Activated CD4-positive, alpha-beta T cell treated with anti-CD3 and anti-CD28 coated beads, Interleukin-2, amount 10 ng/mL, durations not matched to agents 24 days and 14 days (primary cell): ENCODE measurements at places on chromosomes 12 and 14. TPM values are rescaled to one million over a fixed set of nuclear protein-coding genes. Genes with fewer than 3 reads are reported as not detected.

COPS7A gene
- total RNA-seq = 39.5 and 44.8 TPM in 2 replicates

- DNase-seq = peak; percentile 64
These were observed 23.0 kb downstream of the PDE6H start for GRCh38 chr12:14995583-14996425.

DNA sequence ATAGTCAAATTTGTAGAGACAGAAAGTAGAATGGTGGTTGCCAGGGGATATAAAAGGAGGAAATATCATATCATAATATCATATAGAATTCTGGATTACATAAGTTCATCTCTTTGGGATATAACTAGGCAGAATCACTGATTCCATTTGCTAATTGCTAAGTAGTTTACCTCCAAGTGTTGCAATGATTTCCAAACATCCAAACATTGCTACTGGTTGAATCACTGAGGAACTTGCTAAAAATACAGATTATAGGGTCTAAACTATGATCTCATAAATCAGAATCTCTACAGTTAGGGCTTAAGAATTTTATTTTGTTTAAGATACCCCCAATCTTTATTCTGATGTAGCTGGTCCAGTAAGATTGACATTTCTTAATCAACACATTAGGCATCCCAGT lies 16.1 kb upstream of the TAS2R42 start:
- no peak for DNase-seq

DNA sequence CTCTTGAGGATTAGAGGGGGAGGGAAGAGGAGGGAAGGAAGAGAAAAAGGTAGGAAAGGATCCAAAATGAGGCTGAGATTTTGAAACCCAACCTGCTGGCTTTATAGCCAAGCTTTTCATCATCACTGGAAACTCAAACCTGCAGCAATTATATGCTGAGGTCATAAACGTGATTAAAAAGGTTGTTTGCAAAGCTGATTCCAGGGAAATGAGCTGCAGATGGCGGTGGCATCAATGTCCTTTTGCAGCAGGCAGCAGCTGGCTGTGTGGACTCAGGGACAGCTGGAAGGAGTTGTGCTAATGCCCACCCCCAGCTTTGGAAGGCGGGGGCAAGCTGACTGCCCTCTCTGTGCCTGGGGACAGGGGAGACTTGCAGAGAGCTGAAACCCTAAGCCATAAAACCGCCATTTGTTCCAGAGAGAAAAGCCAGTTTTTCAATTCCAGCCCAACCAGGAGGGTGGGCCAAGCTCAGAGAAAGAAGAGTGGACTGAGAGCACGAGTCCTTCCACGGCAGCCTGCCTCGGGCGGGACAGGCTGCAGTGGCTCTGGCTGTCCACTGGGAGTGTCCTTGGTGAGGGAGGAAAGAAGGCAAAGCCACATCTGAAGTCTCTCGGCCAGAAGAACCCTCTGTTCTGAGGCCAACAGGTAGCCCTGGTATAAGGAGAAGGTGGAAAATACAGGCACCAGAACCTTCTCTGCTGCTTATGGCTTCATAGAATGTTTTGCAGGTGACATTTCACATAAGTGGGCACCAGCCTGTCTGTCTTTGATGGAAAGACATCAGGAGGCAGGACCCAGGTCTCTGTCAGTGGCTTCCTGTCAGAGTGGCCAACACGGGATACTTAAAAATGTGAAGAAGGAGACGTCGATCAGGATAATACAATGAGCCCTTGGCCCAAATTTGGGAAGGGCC lies 90.7 kb downstream of the SINHCAF start:
- DNase-seq = no peak

GRCh38 chr12:56129206-56129941 lies 1.3 kb downstream of the ESYT1 start:
- peak; percentile 94 for DNase-seq
